Activated CD4-positive, alpha-beta T cell treated with anti-CD3 and anti-CD28 coated beads for 4 hours (primary cell): ENCODE measurements at places on chromosomes 11 and 22.

- DNase-seq = no peak
Measured at GRCh38 chr11:41382927-41383326, 76.5 kb downstream of the LRRC4C start.

DNA sequence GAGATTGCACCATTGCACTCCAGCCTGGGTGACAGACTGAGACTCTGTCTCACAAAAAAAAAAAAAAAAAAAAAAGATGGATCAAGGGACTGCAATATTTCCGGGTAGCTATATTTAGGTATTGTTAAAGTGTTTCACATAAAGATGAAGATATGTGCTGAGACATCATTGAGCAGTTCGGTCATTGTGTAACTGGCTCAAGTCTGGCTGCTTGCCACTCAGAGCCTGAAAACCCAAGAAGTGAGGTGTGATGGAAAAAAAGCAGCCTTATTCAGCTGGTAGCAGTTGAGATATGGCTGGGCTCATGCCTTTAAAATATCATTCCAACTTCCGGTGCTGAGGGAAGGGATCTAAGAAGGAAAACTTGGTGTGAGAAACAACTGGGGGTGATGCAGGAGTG is 46.9 kb downstream of the LUZP2 start:
- no peak for DNase-seq

DNA sequence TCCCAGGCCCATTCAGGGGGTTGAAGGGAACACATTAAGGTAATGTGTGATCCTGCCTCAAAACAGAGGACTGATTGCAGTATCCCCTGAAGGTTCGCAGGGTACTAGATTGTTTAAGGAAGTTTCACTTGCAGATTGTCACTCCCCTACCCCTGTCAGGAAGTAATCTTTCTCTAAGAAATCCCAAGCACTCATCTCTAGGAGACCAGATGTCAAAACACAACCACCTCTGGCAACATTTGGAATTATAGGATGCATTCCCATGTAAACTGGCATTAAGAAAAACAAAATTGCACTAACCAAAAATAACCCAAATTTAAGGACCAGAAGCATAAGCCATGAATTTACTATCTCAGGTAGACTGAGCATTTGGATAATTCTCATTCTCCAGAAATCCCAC is 1.6 kb downstream of the MRPL17 start:
- no peak for DNase-seq

- no peak for DNase-seq
Measured at GRCh38 chr11:100761841-100762240, 74.8 kb downstream of the ARHGAP42 start.
